ENCODE measurements at places on chromosomes 5 and 9. TPM values are rescaled to one million over a fixed set of nuclear protein-coding genes. Genes with fewer than 3 reads are reported as not detected.

The MARCOL gene
- total RNA-seq, result not detected

The SDHA gene
- total RNA-seq, result 246 TPM

The ANKRD20A1 gene
- 2.9 TPM for total RNA-seq

The FOXI1 gene
- not detected for total RNA-seq

The NEURL1B gene
- total RNA-seq, result 0.22 TPM

The PCDHGB3 gene
- 0.20 TPM for total RNA-seq

The CDC20B gene
- not detected for total RNA-seq

The BHMT gene
- total RNA-seq, result not detected

The ADCY2 gene
- total RNA-seq, result not detected

The OR2K2 gene
- not detected for total RNA-seq

The SH3GL2 gene
- total RNA-seq, result not detected

The KYAT1 gene
- 8.2 TPM for total RNA-seq

DNA sequence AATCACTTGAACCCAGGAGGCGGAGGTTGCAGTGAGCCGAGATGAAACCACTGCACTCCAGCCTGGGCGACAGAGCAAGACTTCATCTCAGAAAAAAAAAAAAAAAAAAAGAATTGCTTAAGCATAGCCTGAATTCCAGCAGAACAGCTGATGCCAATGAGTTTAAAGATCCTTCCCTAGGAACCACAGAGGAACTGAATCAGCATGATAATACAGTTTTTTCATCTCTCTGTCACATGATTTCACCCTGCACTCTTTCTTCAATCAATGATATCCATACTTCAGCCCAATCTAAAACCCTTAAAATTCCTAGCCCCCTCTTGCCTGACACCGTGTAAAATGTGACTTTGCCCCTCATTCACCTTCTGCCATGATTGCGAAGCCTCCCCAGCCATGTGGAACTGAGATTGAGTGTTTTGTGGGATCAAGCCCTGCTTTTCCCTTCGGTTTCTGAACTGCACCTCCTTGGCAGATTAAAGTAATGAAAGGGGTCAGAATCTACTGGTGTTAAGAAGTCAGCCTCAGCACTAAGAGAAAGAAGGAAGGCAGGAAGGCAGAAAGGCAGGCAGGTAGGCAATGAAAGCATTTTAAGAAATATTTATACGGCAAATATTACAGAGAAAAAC lies 20.9 kb upstream of the DMXL1 start:
- no peak overlapping the region for H3K4me3 ChIP-seq
- H3K36me3 ChIP-seq, result no peaks in the 10 kb centered on the region
- DNase-seq, result no peak
- no peaks in the 10 kb centered on the region for H3K4me1 ChIP-seq
- no peaks in the 10 kb centered on the region for H3K27me3 ChIP-seq

DNA sequence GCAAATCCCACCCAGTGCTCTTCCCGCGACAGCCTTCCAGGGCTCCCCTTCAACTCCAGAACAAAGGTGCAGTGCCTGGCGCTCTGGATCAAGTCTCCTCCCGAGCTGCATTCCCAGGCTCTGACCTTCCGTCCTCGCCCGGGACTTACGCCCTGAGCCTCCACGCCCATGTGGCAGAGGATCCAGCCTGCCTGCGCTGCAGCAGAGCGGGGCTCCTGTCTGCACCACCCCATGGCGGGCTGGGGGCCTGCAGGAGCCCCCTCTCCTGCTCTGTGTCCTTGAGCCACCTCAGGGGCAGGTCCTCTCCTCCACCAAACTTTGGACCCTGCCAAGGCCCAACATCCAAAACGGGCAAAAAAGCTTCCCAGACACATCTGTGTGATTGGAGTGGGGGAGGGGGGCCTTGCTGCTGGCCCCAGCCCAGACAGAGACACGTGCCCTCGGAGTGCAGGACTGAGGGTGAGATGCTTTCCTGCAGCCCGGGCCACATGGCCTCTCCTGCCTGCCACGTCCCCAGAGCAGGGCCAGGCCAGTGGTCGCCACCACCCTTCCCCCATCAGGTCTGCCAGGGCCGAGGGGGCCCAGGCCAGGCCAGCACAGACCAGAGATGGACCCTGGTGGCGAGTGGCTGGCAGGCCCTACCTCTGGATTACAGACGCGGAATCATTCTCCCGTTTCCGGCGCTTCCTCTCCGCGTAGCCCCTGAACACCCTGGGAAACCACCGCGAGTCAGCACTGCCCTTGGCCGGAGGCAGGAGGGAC lies 4.4 kb downstream of the NSMF start:
- H3K4me1 ChIP-seq, result peaks cover 80% of the 10 kb centered on the region
- DNase-seq, result no peak
- H3K36me3 ChIP-seq, result no peaks in the 10 kb centered on the region
- H3K27me3 ChIP-seq, result no peaks in the 10 kb centered on the region
- peak overlapping the region; percentile 55 for H3K27ac ChIP-seq
- no peak overlapping the region for H3K4me3 ChIP-seq

DNA sequence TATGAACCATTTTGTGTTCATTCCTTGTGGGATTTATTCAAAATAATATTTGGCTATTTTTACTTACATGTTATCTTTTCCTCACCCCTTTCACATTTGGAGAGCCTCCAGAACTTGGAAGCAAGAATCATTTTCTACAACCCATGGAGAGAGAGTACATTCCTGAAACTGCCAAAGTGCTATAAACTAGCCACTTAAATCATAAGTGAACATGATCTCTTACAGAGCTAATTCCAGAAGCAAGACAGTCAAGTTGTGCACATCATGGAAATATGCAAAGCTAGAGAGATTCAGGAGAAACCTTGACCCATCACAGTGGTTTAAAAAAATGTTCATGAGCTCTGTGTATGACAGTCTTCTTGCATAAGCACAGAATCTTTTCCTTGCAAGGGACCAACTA lies 883.6 kb upstream of the C9orf72 start:
- no peaks in the 10 kb centered on the region for H3K36me3 ChIP-seq
- DNase-seq, result no peak
- no peaks in the 10 kb centered on the region for H3K4me1 ChIP-seq
- H3K4me3 ChIP-seq, result no peak overlapping the region
- no peak overlapping the region for H3K27ac ChIP-seq
- H3K27me3 ChIP-seq, result no peaks in the 10 kb centered on the region

DNA sequence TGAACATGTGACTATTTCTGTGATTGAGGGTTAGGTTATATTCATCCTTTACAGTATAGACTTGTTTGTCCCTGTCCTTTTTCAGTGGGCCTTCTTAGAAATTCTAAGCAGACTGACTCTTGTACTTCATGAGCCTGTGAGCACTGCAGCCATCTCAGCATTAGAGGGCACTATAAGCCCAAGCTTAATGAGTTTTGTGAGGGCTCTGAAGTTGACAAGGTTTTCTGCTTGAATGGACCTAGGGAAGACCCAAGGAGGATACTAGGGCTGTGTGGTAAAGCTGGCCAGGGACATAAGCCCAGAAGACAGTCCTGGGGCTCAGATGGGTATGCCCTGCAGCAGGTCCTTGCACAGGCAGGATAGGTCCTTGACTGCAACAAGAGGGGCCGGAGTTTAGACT lies 126.5 kb downstream of the MRPS30 start:
- no peaks in the 10 kb centered on the region for H3K27me3 ChIP-seq
- DNase-seq, result no peak
- no peaks in the 10 kb centered on the region for H3K36me3 ChIP-seq
- no peak overlapping the region for H3K27ac ChIP-seq
- no peak overlapping the region for H3K4me3 ChIP-seq

DNA sequence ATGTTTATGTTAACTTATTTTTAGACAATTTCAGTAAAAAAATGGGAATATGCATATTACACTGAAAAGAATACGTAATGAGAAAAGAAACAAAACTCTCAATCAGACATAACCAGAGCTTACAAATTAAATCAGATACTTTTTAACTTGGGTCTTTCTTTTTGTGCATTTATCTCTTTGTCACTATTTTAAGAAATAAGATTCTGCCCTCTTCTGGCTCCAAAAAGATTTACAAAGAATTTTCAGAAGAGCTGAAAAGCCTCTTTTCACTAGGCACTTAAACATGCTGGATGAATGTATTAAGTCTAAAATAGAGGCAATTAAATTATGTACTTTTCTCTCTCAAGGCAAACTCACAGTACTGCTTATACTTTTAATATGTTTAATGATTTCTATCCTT lies 55.5 kb downstream of the CEP120 start:
- no peak overlapping the region for H3K27ac ChIP-seq
- peaks cover 66% of the 10 kb centered on the region for H3K36me3 ChIP-seq
- no peaks in the 10 kb centered on the region for H3K4me1 ChIP-seq
- H3K27me3 ChIP-seq, result no peaks in the 10 kb centered on the region

DNA sequence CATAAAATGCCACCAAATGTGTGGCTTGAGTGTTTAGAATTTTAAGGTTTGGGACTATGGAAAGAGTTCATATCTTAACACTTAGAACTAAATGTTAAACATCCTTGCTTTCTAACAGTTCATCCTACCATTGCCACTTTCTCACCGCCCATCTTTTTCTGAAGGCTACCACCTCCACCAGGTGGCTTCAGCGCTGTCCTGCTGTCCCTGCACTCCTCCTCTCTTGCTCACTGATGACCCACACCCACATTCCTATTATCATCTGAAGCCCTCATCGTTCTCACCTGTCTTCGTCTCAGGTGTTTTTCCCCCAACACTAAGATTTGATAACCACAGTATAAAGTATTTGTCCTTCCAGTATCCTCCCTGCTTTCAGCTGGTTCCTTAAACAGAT lies 7.4 kb downstream of the MEGF10 start:
- no peaks in the 10 kb centered on the region for H3K36me3 ChIP-seq
- no peak overlapping the region for H3K27ac ChIP-seq
- DNase-seq, result no peak
- H3K4me3 ChIP-seq, result no peak overlapping the region

- no peak for DNase-seq
- no peaks in the 10 kb centered on the region for H3K4me1 ChIP-seq
- peaks cover 2% of the 10 kb centered on the region for H3K27me3 ChIP-seq
- H3K27ac ChIP-seq, result no peak overlapping the region
Observed at GRCh38 chr5:82813861-82814260, 263.3 kb downstream of the TMEM167A start.

DNA sequence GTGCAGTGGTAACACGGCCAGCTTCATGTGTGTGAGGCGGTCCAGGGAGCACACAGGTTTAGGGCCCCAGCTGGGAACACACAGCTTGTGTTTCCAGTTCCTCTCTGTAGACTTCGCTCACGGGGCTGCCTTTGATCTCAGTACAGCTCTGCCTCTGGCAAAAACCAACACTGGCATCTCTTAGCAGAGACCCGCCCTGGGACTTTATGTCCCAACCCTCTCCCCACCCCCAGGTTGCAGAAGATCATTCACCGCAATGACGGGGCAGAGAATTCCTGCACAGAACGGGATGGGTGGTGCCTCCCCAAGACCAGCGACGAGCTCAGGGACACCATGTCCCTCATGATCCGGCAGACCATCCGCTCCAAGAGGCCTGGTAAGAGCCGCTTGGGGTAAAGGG lies 5.2 kb upstream of the CEL start:
- DNase-seq, result no peak
- H3K27me3 ChIP-seq, result no peaks in the 10 kb centered on the region
- H3K27ac ChIP-seq, result no peak overlapping the region
- no peak overlapping the region for H3K4me3 ChIP-seq
- peaks cover 35% of the 10 kb centered on the region for H3K4me1 ChIP-seq
- peaks cover 41% of the 10 kb centered on the region for H3K36me3 ChIP-seq

- H3K27me3 ChIP-seq, result no peaks in the 10 kb centered on the region
- no peaks in the 10 kb centered on the region for H3K36me3 ChIP-seq
- no peak overlapping the region for H3K27ac ChIP-seq
- peak; percentile 54 for DNase-seq
- H3K4me1 ChIP-seq, result no peaks in the 10 kb centered on the region
Observed at GRCh38 chr5:14436801-14437542, 144.6 kb upstream of the OTULINL start.

DNA sequence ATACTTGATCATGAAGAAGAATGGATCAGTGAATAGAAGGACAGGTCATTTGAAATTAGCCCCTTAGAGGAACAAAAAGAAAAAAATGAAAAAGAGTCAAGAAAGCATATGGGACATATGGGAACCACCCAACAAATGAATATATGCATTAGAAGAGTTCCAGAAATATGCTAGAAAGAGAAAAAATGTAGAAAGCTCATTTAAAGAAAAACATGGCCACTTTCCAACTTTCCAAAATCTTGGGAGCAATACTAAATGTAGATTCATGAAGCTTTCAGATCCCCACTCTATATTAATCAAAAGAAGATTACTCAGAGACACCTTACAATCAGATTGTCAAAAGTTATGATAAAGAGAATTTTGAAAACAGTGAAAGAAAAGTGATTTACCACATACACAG lies 334.8 kb upstream of the NMUR2 start:
- no peak for DNase-seq
- no peaks in the 10 kb centered on the region for H3K4me1 ChIP-seq
- no peak overlapping the region for H3K27ac ChIP-seq
- no peaks in the 10 kb centered on the region for H3K27me3 ChIP-seq
- H3K4me3 ChIP-seq, result no peak overlapping the region

DNA sequence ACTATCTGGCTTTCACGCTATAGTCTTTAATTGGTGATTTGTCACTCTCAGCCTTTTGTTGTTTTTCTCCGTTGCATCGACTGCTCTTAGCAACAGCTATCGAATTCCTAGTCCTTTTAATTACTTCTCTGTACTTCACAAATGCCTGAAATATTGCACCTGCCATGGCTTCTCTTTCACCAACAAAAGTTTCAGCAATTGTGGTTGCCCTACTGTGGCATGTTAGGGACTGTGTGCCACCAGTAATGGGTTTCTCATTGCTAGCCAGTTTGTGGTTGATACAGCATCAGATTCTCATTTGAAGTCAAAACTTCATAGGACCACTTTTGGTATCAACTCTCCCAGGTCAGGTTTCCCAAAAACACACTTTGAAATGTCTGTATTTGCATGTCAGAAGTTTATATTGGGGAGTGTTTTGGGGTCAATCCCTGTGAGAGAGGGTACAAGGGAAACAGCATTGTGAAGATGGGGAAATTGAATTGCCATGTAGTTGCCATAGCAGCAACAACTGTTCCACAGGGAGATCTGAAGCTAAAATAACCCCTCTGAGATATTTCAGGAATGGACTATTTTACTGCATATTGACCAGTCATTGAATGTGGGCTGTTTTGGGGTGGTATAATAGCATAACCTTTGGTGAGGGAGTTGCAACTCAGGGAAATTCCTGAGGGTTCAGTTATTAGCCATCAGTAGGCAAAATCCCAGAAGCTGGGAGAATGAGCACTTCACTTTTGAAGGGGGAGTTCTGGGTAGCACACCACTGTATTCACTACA lies 99.2 kb downstream of the WDR70 start:
- no peak overlapping the region for H3K27ac ChIP-seq
- H3K36me3 ChIP-seq, result peaks cover 27% of the 10 kb centered on the region
- H3K27me3 ChIP-seq, result no peaks in the 10 kb centered on the region
- no peak overlapping the region for H3K4me3 ChIP-seq

Measured in CD4-positive, CD25-positive, alpha-beta regulatory T cell (primary cell).